ENCODE measurements at places on chromosomes 6 and 20.
A peak's percentile ranks its signal among the peaks of the same experiment; 100 is the strongest.

DNA sequence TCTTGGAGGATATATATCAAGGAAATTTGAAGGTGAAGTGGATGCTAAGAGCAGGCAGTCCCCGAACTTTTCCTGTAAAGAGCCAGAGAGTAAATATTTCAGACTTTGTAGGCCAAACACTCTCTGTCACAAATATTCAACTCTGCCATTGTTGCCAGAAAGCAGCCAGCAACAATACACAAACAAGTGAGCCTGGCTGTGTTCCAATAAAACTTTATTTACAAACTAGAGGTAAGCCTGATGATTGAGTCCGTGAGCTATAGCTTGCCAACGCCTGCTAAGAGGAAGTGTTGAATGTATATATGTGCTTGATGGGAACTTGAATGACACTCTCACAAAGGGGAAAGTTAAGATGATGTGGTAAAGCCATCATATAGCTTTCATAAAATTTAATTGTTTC, 166.0 kb upstream of the PLN start:
- no peak for DNase-seq

GRCh38 chr6:33206864-33207551, 1.3 kb upstream of the RING1 start:
- DNase-seq = no peak

DNA sequence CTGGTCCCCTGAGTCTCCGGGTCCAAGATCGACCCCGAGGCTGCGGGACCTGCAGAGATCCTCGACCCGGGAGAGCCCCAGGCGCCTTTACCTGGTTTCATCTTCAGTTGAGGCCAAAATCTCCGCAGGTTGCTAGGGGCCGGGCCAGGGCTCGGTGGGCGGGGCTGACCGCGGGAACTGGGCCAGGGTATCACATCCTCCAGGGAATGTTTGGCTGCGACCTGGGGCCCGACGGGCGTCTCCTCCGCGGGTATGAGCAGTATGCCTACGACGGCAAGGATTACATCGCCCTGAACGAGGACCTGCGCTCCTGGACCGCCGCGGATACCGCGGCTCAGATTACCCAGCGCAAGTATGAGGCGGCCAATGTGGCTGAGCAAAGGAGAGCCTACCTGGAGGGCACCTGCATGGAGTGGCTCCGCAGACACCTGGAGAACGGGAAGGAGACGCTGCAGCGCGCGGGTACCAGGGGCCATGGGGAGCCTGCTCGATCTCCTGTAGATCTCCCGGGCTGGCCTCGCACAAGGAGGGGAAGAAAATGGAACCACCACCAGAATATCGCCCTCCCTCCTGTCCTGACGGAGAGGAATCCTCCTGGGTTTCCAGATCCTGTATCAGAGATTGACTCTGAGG, 53.8 kb upstream of the POLR1H start:
- peak; percentile 32 for DNase-seq

DNA sequence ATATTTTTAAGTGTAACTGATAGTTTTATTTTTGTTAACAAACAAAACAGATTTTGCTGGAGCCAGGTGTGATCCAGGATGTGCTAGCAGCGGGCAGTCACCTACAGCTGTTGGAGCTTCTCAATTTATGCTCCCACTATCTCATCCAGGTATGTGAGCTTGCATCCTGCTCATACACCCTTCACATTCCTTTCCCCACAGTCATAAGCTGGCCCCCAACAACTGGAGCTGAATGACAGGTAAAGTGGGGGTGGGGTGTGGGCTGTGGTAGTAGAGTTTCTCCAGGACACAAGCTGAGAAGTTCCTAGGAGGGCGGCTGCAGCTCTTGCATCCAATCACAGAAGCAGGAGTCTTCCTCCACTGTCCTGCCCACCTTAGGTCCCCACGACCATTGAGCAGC, 140.1 kb downstream of the KLHL32 start:
- no peak for DNase-seq

DNA sequence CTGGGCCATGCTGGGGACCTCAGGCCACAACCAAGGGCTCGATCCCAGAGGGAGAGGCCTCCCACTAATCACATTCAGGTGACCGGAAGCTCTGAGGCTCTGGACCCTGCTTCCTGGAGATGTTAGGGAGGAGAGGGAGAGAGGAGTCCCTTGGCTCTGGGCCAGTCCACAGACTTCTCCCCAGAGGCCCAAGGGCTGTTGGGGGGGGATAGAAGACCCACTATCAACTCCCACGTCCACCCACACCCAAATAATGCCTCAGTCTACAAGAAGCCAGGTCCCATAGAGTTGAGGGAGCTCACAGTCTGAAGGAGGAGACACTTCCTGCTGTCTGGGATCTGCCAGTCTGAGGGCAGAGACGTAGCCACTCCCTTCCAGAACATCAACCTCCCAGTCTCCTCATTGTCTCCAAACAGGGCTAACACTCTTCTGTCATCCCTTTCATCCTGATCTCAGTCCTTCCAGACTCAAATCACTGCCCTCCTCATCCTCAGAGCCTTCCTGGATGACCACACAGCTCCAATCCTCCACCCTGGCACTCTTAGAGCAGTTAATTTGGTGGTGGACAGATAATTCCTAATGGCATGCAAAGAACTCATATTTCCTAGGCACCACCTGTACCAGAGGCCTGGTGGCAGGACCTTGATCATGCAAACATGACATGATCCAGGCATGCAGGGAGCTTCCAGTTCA, 69.9 kb downstream of the MRPL14 start:
- DNase-seq = no peak

GRCh38 chr6:160462116-160462515, 113.9 kb downstream of the SLC22A3 start:
- no peak for DNase-seq

DNA sequence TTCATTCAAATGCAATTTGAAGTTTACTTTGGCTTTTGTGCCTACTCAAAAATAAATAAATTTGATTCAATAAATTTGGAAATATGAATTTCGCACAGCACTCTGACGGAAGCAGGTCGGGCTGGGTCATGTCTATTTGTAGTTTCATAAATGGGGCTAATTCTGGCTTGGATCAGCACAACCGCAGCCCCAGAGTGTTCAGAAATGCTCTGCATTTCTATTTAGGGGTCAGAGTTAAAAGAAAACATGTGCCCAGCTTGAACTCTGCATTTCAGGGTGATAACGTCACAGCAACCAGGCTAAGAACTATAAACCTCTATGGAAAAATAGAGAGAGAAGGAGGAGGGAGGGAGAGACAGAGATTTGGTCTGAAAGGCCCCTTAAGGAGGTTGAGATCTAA, 480.9 kb upstream of the NOX3 start:
- no peak for DNase-seq

- DNase-seq = no peak
These were observed 4.6 kb downstream of the UNC93A start for GRCh38 chr6:167295495-167296292.

DNA sequence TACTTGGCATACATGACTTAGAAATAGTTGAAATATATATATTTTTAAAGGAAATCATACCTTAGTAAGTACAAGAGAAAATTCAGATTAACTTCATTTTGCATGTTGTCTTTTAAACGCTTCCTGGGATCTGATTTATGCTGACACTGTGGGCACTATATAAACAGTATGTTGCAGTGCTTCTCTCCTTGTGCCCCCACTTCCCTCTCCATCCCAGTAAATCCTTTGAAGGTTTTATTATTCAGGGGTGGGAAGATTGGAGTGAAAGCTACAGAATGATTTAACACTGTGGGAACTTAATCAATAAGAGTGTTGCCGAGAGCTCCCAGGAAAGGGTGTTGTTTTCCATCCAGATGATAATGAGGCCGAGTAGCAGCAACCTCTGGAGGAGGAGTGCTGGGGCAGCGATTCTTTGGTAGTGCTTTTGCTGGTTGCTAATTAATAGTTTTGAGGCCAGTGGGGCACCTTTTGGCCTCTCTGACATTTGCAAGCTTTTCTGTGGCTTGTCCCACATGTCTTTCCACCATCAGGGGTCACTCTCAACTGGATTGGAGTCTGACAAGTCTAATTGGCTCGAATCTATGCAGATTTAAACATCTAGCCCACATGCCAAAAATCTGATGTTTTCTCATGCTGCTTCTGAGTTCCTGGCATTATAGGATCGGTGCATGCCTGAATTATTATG, 183.0 kb upstream of the MMS22L start:
- DNase-seq = no peak

GRCh38 chr20:19890445-19891051, 126.6 kb upstream of the NAA20 start:
- no peak for DNase-seq

GRCh38 chr20:38111366-38112232, 53.5 kb downstream of the TGM2 start:
- DNase-seq = no peak

Measured in hematopoietic multipotent progenitor cell treated with erythropoietin and hydrocortisone succinate and interleukin-3 and kit ligand, for 6 days (in vitro differentiated cells).